T-cell (primary cell): ENCODE measurements at places on chromosomes 4 and X. TPM values are rescaled to one million over a fixed set of nuclear protein-coding genes. Genes with fewer than 3 reads are reported as not detected.

Gene ABCG2
- total RNA-seq, result 0.49 TPM

DNA sequence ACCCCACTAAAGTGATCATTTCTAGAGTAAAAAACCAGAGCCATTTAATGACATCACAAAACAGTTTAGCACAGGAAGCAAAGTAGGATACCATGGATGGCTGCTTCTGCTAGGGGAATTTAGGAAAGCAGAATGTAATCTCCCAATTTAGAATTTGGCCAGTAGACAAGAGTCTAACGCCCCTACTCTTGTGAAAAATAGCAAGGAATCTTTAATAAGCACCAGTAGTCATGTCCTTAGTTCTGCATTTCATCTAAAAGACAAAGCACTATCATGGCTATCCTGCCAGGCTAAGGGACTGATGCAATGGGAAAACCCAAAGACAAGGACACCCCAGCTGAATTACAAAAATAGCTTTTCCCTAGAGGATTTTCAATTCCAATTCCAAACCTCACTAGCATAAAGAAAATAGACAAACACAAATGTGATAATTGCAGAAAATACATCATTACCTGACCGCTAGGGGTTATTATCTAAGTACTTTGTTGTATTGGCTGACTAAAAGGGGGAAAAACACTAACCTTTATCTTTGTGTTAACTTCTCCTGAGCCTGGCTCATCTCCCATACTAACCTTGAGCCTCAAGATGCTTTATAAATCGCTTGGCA, 2.6 kb upstream of the AMMECR1 start:
- H3K4me3 ChIP-seq, result no peak overlapping the region
- DNase-seq, result no peak
- H3K4me1 ChIP-seq, result no peaks in the 10 kb centered on the region
- no peaks in the 10 kb centered on the region for H3K27me3 ChIP-seq
- H3K36me3 ChIP-seq, result no peaks in the 10 kb centered on the region

DNA sequence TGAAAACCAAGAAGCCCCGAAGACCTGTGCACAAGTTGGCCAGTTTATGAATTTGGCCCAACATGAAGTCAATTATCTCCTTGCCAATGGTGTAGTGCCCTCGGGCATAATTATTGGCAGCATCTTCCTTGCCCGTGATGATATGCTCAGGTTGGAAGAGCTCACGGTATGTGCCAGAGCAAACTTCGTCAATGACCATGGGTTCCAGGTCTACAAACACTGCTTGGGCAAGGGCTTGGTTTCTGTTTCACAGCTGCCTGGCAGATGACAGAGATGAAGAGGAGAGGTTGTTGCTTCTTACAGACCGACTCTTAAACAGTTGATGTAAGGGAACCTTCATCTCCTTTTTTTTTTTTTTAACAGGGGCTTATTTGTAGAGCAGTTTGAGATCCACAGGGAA, 135.6 kb upstream of the PLS3 start:
- no peaks in the 10 kb centered on the region for H3K27me3 ChIP-seq
- H3K4me3 ChIP-seq, result no peak overlapping the region
- no peak for DNase-seq
- no peaks in the 10 kb centered on the region for H3K4me1 ChIP-seq

GRCh38 chr4:135050086-135050717, 848.6 kb upstream of the PABPC4L start:
- no peaks in the 10 kb centered on the region for H3K36me3 ChIP-seq
- no peak overlapping the region for H3K4me3 ChIP-seq
- no peaks in the 10 kb centered on the region for H3K4me1 ChIP-seq
- no peak overlapping the region for H3K27ac ChIP-seq

Gene HMX1
- total RNA-seq, result not detected

- no peaks in the 10 kb centered on the region for H3K36me3 ChIP-seq
- H3K27me3 ChIP-seq, result no peaks in the 10 kb centered on the region
- no peak overlapping the region for H3K27ac ChIP-seq
- no peak overlapping the region for H3K4me3 ChIP-seq
Observed at GRCh38 chrX:109487640-109488039, 5.8 kb upstream of the GUCY2F start.

DNA sequence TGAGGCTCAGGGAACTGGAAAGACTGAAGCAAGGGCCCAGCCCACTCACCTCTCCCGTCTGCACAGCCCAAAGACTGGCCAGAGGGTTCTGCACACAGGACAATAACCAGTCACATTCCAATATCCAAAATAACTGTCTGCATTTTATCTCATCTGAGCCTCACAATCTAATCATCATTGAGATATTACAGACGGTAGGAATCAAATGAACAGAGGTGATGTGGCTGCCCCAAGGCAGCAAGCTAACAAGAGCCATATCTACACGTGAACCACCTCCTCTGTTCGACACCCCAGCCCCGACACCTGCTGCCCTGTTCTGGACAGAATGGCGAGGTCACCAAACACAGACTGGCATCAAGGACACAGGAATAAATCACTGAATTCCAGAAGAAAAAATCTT, 60.5 kb downstream of the AFAP1 start:
- no peak for DNase-seq
- H3K27ac ChIP-seq, result no peak overlapping the region
- H3K4me1 ChIP-seq, result no peaks in the 10 kb centered on the region
- no peak overlapping the region for H3K4me3 ChIP-seq
- no peaks in the 10 kb centered on the region for H3K36me3 ChIP-seq

DNA sequence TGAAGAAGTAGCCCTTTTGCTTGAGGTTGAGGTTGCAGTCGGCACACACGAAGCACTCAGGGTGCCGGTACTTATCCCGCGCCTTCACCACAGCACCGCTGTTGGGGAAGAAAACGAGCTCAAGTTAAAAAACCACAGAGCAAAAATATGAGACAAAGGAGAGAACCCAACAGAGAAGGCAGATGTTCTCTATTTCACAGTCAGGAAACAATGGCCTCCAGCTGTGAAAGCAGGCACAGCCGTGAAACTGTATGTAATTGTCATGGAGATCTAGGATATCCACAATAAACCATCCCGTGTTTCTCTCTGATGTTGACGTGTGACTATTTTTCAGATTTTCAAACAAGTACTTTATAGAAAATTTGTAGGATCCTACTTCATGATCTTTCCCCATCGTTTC, 30.9 kb upstream of the CCDC110 start:
- no peak overlapping the region for H3K27ac ChIP-seq
- no peak overlapping the region for H3K4me3 ChIP-seq
- H3K36me3 ChIP-seq, result no peaks in the 10 kb centered on the region
- no peaks in the 10 kb centered on the region for H3K4me1 ChIP-seq
- peaks cover 18% of the 10 kb centered on the region for H3K27me3 ChIP-seq
- DNase-seq, result no peak

Gene FBXO8
- total RNA-seq, result 27.3 TPM

DNA sequence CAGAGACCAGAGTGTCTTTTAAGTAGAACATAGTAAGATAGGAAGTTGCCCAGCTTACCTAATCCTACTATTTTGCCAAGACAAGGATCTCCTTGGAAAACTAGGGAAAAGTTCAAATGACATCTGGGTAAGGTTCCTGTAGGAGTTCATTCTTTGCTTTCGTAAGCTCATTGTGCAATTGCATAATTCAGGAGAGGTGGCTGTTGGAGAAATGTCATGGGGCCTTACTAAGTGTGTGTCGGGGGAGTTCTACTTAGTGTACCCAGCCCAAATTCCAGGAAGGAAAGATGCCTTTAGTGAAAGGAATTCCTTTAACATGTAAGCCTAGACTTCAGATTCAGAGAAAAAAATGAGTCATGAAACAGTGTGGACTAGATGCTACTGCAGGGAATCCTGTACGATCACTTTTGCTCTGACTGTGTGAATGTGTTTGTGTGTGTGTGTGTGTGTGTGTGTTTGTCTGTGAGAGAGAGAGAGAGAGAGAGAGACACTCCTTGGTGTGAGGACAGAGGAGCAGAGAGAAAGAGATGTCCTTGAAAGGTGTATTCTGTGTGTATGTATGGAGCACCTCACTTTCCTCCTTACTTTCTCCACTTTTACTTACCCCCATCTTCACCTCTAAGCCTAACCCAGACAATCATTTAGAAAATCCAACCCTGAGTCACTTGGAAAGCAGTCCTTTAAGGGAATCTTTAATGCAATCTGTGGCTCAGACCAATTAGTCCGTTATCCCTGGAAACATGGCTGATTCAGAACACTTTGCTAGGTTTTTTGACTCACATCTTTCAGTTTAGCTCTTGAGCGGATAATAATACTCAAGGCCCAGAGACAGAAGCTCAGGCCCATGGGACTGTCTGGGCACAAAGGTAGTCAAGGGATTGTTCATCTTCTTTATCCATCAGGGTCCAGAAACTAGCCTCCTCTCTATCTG, 114.5 kb upstream of the ACSL4 start:
- H3K27me3 ChIP-seq, result no peaks in the 10 kb centered on the region
- no peak overlapping the region for H3K4me3 ChIP-seq
- no peak overlapping the region for H3K27ac ChIP-seq
- H3K4me1 ChIP-seq, result no peaks in the 10 kb centered on the region
- no peak for DNase-seq

Gene PHEX
- 0.35 TPM for total RNA-seq

DNA sequence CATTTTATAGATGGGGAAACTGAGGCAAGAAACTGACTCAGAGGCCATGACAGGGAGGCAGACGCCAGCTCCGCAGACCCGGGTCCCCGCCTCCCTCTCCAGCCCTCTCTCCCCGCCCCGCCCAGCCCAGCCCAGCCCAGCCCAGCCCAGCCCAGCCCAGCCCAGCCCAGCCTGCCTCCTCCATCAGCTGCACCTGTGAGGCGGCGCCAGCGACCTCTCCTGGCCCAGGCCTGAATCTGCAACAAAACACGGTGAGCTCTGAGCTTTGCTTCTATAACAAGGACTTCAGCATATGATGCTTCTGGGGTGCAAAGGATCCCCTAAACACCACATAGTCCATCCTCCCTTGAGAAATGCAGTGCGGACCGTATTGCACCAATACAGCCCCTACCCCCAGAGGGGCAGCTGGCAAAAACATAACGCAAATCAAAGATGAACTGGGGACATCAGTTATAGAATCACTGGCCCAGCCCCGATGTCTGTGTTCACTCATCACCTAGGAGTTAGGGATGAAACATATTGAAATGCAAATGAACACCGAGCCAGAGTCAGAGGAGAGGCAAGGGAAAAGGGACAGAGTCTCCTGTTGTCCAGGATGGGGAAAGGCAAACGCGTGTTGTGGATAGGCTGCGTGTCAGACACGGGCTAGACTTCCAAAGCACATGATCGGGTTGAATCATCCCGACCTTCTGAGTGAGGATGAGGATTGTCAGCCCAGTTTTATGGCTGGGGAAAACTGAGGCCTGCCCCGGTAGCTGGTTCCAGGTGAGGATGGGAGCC, 216.1 kb upstream of the PSAPL1 start:
- no peaks in the 10 kb centered on the region for H3K36me3 ChIP-seq
- peak; percentile 22 for DNase-seq
- peak overlapping the region; percentile 71 for H3K27ac ChIP-seq
- H3K4me1 ChIP-seq, result peaks cover 96% of the 10 kb centered on the region
- no peak overlapping the region for H3K4me3 ChIP-seq

GRCh38 chr4:145909773-145910172, 28.9 kb downstream of the ZNF827 start:
- peaks cover 3% of the 10 kb centered on the region for H3K4me1 ChIP-seq
- H3K4me3 ChIP-seq, result no peak overlapping the region
- DNase-seq, result no peak
- H3K27me3 ChIP-seq, result no peaks in the 10 kb centered on the region
